PC-3 (cell line): ENCODE measurements at places on chromosomes 1 and 21. TPM values are rescaled to one million over a fixed set of nuclear protein-coding genes. Genes with fewer than 3 reads are reported as not detected.

FCRLA gene
- not detected in 2 replicates for total RNA-seq

RGS4 gene
- total RNA-seq = 6.0 and 16.6 TPM in 2 replicates

GRCh38 chr1:25028587-25028906, 98.5 kb upstream of the RUNX3 start:
- DNase-seq = no peak

CYP4Z1 gene
- not detected in 2 replicates for total RNA-seq

- DNase-seq = no peak
Measured at GRCh38 chr21:39041816-39042215, 141.4 kb downstream of the PSMG1 start.

OR14A16 gene
- total RNA-seq = not detected in 2 replicates

- no peak for DNase-seq
Measured at GRCh38 chr1:198873696-198874230, 234.9 kb downstream of the PTPRC start.

DNA sequence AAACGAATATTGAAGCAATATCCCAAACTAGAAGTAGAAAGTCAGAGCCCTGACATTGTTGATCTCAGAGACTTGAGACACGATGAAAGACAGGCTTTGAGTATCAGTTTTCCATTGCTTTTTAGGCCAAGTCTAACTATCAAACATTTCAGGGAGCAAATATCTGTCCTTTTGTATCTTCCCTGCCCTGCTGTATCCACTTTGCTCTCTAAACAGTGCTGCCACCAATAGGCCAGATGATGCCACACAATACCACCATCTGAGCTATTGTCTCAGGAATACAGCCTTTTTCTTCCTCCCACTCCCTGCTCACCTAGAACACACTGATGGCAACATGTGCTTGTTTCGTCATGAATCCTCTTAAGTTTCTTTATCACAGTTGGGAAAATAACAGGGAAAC, 62.6 kb upstream of the SPAG17 start:
- peak; percentile 47 for DNase-seq

DNA sequence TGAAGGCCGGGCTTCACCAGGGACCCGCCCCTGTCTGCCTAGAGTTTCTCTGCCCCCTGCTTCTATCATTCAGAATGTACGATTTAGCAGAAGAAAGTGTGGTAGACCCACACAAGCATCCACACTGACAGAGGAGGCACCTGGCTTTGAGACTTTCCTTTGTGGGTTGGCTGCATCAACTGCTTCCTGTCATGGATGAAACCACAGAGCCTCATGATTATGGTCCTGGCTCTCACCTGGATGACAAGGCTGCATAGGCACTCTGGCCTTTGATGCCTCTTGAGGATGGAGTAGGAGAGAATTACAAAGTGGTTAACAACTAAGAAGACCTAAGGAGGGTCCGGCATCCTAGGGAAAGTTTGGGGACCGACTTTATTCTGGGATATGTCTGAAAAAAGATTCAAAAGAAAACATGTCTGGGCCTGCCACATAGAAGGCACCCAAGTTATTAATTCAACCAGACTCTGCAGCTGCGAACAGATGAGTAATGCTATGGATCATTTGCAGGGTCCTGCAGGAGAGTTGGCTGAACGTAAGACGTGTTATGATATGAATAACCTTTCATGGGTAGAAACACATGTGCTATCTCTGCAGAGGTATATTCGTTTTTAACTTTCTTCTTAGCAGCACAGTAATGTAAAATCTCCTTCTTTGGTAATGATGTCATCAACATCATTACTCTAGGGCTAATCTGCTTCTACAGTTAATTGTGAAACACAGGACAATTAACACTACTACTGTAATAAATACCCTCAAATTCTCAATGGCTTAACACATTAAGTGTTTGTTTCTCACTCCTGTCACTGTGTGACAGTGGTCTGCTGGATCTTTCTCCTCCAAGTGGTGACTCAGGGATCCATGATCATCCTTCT, 136.2 kb downstream of the SLC35F3 start:
- DNase-seq = no peak

DNA sequence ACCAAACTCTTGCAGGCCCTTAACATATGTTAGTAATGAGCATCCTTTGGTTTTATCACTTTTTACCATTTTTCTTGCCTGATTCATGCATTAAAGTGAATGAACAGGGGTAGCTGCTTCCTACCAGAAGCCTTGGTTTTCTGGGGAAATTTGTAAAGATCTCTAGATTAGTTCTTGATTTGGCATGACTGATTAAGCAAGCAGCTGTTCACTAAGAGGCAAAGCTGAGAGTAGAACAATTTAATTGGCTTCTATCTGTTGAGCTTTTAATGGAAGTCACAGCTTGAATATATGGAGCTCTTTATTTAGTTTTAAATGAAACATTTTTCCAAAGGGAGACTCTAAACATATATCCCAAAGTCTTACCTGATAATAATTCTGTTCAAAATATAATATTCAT, 23.6 kb downstream of the TLCD4 start:
- DNase-seq = no peak

SAMD13 gene
- total RNA-seq = 1.1 and 2.2 TPM in 2 replicates

INAVA gene
- total RNA-seq = 102 and 128 TPM in 2 replicates

GRCh38 chr1:159229260-159229885, 24.7 kb downstream of the ACKR1 start:
- DNase-seq = peak; percentile 73

GFI1 gene
- total RNA-seq = 0.29 and 0.84 TPM in 2 replicates

- no peak for DNase-seq
Measured at GRCh38 chr1:30704271-30704670, 19.1 kb downstream of the MATN1 start.

DNA sequence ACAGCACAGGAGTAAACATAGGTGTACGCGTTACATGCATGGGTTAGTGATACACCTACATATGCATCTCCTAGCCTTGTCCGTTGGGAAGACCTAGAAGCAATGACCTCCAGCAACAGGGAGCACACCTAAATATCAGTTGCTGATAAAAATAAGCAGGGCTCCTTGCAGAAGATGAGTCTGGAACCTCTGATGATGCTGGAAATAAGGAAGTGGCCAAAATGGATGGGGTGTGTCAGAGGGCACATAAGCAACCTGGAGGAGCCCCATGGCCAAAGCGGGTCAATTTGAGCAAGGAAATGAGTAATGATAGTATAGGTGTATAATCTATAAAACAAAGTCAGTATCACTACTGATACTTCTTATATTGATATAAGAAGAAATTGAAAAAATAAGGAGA, 13.7 kb downstream of the ADARB1 start:
- no peak for DNase-seq

TTC22 gene
- 21.8 and 31.3 TPM in 2 replicates for total RNA-seq

AGT gene
- 0.35 TPM in 1 of 2 replicates, not detected in the other for total RNA-seq

ICOSLG gene
- total RNA-seq = 11.6 and 14.8 TPM in 2 replicates

GRCh38 chr1:238254935-238255334, 364.2 kb upstream of the ZP4 start:
- no peak for DNase-seq

C1orf210 gene
- 10.4 and 17.8 TPM in 2 replicates for total RNA-seq

- DNase-seq = no peak
Measured at GRCh38 chr1:169699707-169700106, 11.7 kb downstream of the SELL start.

DNA sequence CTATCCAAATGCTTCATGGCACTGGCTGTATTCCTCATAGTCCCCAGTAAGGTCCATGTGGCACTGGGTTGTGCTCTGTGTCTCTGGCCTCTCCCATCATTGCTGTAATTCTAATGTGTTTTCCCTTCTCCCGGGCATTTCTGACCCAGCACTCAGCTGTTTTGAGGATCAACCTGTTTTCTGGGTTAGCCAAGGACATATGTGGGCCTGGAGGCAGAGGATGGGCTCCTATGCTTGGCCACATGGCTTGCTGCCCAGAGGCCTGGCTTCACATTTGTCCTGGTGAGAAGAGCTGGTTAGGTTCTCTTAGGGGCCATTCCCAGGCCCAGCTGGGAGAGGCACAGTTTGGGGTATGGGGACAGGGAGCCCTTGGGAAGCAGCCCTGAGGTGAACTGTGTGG, 103.1 kb downstream of the FAM78B start:
- DNase-seq = no peak

PLA2G2F gene
- total RNA-seq = 0.18 TPM in 1 of 2 replicates, not detected in the other

DNA sequence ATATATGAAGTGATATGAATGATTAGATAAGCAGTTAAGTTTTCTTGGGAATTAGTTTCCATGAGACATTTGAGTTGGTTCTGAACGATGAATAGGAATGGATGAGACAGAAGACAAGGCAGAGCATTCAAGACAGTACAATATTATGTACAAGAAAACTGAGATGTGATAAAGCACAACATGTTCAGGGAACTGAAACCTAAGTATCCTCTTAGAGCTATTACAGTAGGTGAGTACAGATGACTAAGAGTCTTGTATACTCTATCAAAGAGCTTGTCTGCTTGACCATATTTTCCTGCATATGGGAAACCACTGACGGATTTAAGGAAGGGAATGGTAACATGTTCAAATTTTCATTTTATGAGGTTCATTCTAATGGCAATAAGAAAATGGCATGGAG, 61.6 kb downstream of the NME7 start:
- DNase-seq = no peak

TTC24 gene
- not detected in 2 replicates for total RNA-seq

- no peak for DNase-seq
Measured at GRCh38 chr21:44283948-44284347, 1.7 kb upstream of the AIRE start.

- DNase-seq = no peak
Measured at GRCh38 chr1:95236784-95237575, 3.0 kb downstream of the RWDD3 start.

GRCh38 chr1:169521226-169521625, 35.5 kb upstream of the SLC19A2 start:
- no peak for DNase-seq

TCEANC2 gene
- 4.2 and 7.7 TPM in 2 replicates for total RNA-seq
